ENCODE measurements at places on chromosomes 12 and 14. TPM values are rescaled to one million over a fixed set of nuclear protein-coding genes. Genes with fewer than 3 reads are reported as not detected.

Gene OR4E2
- total RNA-seq, result not detected

Gene KRT81
- total RNA-seq, result not detected

Gene KRT82
- total RNA-seq, result not detected

Gene HOXC11
- not detected for total RNA-seq

Gene KRT78
- total RNA-seq, result not detected

Gene LRP1-AS
- not detected for total RNA-seq

Gene OR11H7
- not detected for total RNA-seq

DNA sequence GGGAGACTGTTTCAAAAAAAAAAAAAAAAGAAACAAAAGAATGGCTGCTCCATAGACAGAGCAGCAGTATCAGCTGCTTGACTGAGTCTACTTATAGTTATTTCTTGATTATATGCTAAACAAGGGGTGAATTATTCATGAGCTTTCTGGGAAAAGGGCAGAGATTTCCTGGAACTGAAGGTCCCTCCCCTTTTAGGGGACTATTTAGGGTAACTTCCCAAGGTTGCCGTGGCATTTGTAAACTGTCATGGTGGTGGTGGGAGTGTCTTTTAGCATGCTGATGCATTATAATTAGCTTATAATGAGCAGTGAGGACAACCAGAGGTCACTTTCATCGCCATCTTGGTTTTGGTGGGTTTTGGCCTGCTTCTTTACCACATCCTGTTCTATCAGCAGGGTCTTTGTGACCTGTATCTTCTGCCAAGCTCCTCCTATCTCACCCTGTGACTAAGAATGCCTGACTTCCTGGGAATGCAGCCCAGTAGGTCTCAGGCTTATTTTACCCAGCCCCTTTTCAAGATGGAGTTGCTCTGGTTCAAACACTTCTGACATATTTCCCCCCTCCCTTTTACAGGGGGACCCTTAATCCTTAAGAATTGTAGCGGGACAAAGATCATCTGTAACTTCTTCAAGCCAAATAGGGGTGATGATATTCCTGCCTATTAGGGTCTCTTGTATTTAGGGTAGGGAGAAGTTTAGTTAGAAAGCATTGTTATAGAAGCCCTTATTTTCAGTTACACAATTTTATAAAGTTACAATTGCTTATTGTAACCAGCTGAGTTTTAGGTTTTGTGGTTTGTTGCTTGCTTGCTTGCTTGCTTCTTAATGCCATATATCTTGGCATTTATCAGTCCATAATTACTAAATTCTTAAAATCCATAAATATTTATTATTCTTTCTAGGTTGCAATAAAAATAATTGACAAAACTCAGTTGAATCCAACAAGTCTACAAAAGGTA is 42.5 kb downstream of the MARK3 start:
- DNase-seq, result no peak

DNA sequence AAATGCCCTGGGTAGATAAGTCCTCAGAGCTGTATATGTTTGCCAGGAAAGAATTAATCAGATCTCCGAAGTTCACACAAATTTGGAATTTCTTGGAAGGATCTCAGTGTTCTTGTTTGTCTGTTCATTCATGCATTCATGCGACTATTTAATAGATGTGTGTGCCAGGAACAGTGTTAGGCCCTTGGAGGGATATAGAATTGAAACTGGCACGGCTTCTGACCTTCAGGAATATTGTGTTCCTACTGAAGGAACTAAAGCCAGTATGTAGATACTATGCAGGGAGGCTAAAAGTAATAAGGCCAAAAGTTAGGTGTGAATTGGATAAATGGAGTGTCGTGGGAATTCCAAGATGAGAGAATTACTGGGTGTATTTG is 166.0 kb upstream of the NOS1 start:
- no peak for DNase-seq

DNA sequence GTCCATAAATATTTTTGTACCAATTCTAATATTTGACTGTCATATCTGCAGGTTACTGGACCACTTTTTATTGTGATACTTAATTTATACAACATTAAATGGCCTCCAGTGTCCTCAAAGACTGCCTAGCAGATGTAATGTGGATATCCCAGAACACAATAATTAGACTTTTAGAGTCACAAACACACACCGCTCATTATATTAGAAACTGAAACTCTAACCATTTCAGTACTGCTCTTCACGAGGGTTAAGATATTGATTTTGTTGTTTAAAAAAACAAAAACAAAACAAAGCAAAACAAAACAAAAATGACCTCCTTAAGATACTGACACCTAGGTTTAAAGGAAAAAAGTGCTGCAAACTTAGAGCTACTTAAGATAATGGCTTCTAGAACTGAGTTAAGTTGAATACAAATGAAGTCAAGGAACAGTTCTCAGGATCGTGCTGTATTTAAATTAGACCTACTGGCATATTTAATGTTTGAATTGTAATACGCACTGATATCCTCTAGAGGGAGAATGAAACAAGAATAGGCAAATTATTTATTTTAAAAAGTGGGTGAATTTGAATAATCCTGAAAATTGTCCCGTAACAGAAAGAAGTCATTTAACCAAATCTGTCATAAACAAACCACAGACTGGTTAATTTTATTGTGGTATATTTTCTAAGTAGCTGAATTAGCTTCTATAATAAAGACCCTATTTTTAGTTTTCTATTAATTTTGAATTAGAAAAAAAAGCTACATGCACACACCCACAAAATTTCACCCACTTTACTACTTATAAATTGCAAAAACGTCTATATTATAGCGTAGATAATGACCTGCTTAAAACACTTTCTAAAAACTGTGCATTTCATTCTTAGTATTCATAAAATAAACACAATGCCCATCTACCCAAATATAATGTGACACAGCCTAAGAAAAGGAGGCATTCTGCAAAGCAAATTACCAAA is 395.2 kb upstream of the DCN start:
- no peak for DNase-seq

DNA sequence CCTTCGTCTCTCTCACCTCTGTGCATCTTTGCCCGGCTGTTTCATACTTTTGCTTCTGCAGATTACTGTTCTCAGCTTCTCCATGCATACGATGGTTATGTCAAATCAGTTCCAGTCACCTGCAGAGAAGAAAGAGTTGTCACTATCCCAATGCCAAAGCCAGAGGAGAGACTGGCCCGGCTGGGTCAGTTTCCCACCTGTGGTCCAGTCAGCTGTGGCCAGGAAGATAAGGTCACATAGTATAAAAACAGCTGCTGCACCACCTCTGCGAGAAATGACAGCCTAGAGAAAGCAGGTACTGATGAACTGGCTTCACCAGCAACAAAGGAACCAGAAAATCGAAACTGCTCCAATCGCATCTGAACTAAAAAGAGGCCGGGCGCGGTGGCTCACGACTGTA is 6.4 kb upstream of the P2RX4 start:
- no peak for DNase-seq

DNA sequence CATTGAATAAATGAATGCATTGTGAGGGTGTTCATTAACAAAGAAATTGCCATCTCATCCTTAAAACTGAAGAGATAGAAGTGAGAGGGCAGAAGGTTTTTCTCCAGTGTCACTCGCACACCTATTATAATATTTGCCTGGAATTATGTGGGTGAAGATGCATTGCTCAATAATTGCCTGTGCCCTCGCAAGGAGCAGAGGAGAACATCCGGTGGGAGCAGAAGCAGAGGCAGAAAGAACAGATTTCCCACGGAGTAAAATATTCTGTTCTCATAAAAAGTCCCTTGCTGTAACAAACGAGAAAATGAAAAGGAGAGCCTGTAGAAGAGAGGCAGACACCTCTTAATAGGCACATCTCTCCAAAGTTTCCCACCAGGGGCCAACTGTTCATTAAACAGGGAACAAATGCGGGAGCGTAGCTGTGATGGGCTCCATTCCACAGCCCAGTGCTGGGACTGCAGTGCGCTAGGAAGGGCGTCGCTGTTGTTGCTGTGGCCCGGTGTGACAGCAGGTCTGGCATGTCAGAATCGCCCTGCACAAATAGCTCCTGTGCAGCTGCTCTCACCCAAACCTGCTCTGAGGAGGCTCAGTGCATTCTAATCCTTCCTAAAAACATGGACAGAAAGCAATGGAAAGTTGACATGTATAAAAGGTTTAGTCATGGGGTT is 359.8 kb downstream of the APAF1 start:
- no peak for DNase-seq

GRCh38 chr14:53620317-53620716 is 336.3 kb downstream of the BMP4 start:
- no peak for DNase-seq

DNA sequence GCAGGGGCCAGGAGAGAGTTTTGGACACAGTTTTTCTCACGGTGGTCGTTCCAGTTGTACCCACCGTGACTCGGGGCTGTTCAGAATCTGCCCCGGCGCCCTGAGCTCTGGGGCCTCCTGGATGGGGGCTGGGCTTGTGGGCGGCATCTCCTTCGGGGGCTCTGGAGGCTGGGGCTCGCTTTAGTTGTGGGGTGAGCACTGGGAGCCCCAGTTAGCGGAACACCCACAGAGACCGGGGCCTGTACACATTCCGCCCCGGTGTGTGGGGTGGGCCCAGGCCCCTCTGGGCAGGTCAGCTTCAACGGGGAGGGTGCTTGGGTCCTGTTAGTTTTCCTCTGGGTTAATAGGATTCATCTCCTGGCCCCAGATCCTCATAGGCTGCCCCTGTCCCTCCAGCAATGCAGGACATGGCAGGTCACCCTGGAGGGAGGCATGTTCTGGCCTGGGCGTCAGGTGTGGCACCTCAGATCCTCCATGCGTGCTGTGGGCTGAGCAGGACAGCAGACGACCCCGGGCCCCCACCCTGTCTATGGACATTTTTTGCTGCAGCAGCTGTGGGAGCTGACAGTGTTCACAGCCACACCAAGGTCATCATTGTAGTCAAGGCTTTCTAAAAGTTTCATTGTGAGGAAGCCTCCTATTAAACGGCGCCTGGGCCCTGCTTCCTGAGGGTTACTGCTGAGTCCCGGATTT is 393.2 kb downstream of the TMEM121 start:
- no peak for DNase-seq

DNA sequence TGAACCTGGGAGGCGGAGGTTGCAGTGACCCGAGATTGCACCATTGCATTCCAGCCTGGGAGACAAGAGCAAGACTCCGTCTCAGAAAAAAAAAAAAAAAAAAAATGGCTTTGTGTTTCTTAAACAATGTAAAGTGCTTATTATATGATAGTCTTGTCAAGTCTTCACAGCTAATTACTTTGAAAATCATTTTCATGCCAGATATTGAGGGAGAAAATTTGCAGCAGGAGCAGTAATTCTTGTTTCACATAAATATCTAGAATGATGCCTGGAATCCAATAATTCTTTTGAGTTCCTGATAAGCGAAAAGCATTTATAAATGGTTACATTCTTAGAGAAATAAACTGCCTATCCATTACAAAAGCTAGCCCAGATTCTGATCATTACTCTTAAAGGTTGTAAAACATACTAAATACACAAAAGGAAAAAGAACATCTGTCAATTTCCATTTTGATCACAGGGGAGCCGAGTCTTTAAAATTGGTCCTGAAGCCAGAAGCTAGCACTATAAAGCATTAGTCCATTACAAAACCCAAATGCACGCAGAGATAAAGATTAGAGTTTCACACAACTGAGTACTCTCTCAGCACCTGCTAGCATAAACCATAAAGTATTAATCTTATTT is 50.3 kb downstream of the IFT81 start:
- DNase-seq, result no peak

DNA sequence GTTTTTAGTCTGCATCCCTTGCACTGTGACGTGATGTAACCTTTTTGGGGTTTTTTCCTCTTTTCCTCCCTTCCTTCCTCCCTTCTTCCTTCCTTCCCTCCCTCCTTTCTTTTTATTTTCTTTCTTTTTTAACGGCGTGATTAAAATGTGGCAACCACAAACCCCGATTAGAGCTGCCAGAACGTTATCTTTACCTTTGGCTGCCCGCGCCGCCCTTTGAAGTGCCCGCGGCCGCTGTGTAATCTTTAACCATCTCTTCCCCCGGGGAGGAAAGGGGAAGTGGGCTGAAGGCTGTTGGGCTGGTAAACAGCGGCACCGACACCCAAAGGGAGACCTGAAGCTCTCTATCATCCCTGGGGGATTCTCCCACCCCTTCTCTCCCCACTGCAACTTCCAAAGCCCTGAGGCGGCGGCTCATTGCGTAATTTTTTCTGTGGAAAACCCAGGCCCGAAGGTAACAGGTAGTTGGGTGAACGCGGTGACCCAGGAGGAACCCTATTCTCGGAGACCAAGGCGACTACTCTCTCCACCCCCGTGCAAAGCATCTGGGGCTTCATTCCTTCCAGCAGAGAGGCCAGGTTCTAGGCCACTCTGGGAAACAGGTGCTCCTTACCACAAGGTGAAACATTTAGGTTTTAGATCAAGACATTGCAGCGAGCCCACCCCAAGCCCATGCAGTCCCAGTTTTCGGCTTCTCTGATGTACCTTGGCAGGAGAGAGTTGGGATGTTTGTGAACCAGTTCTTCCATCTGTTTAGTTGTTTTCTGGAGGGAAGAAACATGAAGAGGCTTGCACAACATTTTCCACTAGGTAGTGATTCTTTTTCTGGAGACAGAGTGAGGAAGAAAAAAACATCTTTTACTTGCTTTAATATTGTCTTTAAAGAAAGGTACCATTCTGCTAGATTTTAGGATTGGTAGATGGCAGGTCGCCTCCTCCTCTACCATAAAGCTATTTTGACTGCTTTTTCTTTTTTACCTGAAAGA is 1.5 kb downstream of the LGR5 start:
- no peak for DNase-seq

GRCh38 chr14:93318927-93319326 is 13.9 kb downstream of the BTBD7 start:
- no peak for DNase-seq

DNA sequence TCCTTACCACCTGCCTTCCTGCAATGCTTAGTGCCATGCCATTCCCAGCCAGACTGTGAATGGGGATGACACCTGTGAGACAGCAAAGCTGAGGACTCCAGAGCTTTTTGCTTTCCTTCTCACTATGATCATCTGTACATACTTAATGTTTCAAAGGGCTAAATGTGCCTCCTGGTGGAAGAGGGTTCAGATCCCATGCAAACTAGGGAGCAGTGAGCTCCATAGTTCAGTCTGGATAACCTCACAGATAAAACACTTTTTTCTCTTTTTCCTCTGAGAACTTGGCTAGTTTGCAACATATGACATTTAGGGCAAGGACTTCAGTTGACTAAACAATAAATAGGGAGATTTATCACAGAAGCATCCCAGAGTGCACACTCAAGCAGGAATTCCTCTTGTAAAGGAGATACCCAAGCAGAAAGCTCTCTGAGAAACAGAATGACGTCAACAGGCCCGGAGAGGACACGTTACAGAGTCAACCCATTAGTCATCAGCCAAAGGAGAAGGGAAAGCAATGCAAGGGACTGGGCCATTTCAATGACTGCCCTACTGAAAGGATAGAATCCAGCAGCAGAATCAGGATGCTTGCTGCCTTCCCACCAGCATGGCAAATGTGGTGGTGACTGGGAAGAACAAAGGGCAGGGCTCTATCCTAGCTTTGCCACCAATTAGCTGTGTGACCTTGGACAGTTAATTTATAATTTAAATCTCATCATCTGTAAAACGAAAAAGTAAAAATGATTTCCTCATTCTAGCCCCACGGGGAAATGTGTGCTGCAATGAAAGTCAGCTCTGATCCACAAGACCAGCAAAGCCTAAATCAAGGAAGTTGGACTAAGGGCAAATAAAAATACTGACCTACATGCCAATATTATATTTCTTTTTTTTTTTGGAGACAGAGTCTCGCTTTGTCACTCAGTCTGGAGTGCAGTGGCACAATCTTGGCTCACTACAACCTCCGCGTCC is 80.8 kb upstream of the ACTN1 start:
- no peak for DNase-seq

Measured in Right ventricle myocardium inferior (tissue), 1 donor.